Pericardium fibroblast (primary cell): ENCODE measurements at places on chromosomes 3 and 15. TPM values are rescaled to one million over a fixed set of nuclear protein-coding genes. Genes with fewer than 3 reads are reported as not detected.

The INAFM2 gene
- 8.6 and 30.1 TPM in 2 replicates for total RNA-seq

The TF gene
- total RNA-seq = 1.4 and 1.9 TPM in 2 replicates

The XRN1 gene
- 11.6 and 11.7 TPM in 2 replicates for total RNA-seq

The SERPINI1 gene
- total RNA-seq = 1.3 and 4.6 TPM in 2 replicates

The PLSCR1 gene
- 78.2 and 172 TPM in 2 replicates for total RNA-seq

The UROC1 gene
- not detected in 2 replicates for total RNA-seq

The CORO2B gene
- 11.6 and 21.0 TPM in 2 replicates for total RNA-seq

The GPR149 gene
- not detected in 2 replicates for total RNA-seq

The A4GNT gene
- not detected in 2 replicates for total RNA-seq

The CLASP2 gene
- 12.1 and 14.0 TPM in 2 replicates for total RNA-seq

The SKIC8 gene
- 36.1 and 57.2 TPM in 2 replicates for total RNA-seq

The ANKRD63 gene
- total RNA-seq = not detected in 2 replicates

The ECE2 gene
- total RNA-seq = not detected in 2 replicates

The PARP15 gene
- total RNA-seq = not detected in 2 replicates

The ANKUB1 gene
- total RNA-seq = not detected in 2 replicates

The DUOXA2 gene
- total RNA-seq = not detected in 2 replicates

The IQCH gene
- 0.60 and 1.9 TPM in 2 replicates for total RNA-seq

The MORC1 gene
- not detected in 2 replicates for total RNA-seq

The CEP19 gene
- total RNA-seq = 5.2 and 5.6 TPM in 2 replicates
